ENCODE measurements at places on chromosomes 5 and 9.

GRCh38 chr9:115350548-115350947, 232.6 kb upstream of the TNC start:
- DNase-seq, result no peak

DNA sequence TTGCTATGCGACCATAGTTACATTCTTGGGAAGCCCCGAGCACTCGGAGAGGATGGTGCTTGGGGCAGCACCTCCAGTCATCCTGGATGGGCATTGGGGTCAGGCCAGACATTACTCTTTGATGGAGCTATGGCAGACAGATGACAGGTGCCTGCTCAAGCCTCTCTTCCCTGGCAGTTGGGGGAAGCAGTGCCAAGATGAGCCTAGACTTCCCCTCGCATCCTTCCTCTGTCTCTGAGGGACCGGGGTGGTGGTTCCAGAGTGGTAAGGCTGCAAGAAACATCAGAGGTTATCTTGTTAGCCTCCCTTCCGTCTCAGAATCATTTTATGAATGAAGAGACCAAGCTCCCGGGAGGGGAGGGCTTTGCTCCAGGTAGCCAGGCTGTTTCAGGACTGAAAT, 2.8 kb upstream of the HMCN2 start:
- DNase-seq, result peak; percentile 29

DNA sequence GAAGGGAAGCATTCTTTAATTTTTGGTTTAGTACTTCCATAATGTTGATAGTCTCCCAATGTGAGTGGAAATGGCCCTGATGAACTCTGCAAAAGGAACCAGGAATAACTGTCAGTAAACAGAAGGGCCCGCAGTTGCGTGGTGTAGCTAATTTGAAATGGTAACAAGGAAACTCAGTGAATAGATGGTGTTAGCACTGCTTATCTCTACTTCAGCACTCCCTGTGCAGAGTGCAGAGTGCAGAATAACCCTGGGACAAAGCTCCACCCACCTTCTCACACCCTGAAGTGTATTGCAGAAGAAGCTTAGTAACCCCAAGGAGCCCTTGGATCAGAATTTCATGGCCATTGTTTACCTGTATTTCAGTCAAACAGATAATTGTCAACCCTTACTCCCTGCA, 158.9 kb downstream of the PCSK5 start:
- no peak for DNase-seq

DNA sequence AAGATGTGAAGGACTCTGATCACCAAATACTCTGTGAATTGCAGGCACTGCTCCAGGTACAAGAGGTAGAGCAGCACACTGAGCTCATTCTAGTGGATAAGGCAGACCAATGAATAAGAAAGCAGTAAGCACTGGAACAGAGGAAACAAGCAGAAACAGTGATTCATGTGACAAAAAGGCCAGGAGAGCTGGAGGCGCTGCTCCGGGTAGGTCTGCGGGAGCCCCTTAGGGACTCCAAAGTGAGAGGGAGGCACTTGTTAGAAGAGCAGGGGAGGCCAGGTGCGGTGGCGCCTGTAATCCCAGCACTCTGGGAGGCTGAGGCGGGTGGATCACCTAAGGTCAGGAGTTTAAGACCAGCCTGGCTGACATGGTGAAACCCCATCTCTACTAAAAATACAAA, 231.6 kb upstream of the NFIL3 start:
- no peak for DNase-seq

DNA sequence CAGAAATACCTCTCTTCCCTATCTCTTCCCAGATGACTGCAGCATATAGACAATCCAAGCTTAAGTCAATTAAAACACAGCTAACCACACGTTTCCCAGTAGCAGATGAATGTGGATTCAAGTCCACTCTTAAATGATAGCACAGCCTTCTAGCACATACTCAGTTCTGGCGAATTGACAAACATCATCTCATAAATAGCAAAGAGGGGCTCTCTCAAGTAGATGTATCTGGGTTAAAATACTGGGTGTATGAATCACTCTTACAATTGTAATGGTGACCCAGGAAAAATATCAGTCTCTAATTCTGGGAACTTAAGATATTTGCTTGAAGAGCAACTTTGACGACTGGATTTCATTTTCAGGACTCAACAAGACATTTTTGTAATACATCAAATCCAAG, 67.0 kb upstream of the HAPLN1 start:
- DNase-seq, result no peak

- no peak for DNase-seq
Observed at GRCh38 chr5:96657068-96657467, 5.1 kb upstream of the CAST start.

GRCh38 chr5:124683917-124684555, 62.4 kb downstream of the ZNF608 start:
- no peak for DNase-seq

DNA sequence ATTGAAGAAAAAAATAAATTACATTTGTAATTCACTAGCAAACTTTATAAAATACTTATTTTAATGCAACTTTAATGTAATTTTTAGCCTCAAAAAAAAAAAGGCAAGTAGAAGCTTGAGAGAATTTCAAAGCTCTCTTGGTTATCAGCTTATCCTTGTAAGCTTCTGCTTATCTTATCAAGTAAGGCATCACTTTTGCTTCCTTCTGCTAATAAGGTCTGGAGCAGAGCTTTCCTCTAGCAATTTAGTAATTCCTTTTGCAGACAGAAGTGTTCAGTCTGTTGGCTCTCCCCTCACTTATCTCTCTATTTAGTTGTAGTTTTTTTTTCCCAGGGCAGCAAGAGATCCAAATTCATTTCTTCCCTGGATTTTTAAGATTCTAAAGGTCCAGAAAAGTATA, 525.0 kb downstream of the ISL1 start:
- no peak for DNase-seq

DNA sequence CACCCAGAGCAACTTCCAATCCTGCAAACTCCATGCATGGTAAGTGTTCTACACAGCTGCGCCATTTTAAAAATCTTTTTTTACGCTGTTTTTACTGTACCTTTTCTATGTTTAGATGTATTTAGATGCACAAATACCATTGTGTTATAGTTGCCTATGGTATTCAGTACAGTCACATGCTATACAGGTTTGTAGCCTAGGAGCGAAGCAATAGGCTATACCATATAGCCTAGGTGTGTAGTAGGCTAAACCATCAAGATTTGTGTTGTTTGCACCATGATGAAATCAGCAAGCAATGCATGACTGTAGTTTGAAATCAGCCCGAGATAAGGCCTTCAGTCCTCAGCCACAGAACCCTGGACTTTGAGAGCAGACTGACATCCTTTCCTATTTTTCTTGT, 101.2 kb downstream of the LIX1 start:
- no peak for DNase-seq

DNA sequence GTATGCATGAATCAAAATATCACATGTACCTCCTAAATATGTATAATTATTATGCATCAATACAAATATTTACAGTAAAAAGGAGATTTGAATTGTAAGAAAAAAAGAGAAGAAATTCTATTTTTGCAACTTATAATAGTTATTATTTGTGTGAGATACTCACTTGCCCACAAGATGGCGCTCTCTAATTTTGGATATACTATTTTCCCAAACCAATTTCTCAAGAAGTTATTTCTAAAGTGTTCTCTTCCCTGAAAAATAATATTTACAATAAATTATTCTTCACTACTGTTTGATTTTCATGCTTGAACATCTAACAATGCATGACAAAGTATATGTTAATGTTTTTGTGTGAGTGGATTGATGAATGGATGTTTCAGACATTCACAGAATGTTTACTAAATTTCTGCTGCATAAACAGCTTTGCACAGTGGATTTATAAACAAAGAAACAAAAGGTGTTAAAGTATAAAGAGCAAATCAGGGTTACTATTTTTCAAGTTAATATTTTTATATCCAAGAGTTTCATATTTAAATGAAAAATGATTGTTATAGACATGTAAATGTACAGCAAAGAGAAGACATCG, 503.4 kb downstream of the PDE4D start:
- no peak for DNase-seq

- DNase-seq, result no peak
Observed at GRCh38 chr5:13860146-13860545, 84.3 kb downstream of the DNAH5 start.

DNA sequence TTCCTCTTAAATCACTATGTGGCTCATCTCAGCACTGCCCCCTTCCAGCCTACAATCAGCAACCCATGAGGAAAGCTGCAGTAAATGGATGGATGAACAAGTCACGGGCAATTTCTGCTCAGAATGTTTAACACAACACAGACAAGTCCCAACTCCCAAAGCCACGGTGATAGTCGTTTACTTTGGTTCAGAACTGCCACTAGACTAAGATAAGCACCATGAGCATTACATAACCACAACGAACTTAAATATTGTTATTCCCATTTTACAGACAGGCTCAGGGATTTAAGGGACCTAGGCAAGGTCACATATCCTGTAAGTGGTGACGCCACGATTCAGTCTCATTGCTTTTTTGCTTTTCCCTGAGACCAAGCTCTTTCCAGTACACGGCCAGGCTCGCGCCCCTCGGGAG, 2.0 kb upstream of the SMIM27 start:
- no peak for DNase-seq

GRCh38 chr9:16521868-16522411, 348.5 kb downstream of the BNC2 start:
- DNase-seq, result no peak

DNA sequence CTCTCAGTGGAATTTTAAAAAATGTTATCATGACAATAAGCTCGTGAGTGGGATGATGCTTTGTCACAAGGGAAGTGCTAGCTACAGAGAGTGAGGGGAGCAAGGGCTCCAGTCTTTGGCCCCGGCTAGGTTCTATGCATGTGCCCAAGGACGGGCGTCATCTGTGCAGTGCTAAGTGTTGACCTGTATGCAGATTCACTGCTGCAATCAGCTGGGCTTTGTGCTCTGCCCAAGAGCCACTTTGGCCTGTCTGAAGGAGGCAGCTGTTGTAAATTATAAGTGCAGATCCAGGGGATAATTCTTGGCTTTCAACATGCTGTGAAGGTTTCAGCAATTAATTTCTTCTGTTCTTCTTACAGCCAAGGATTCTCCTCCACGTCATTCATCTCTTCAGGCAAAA, 268.6 kb downstream of the PSAT1 start:
- no peak for DNase-seq

- no peak for DNase-seq
Observed at GRCh38 chr9:132164604-132165362, 2.9 kb downstream of the NTNG2 start.

- no peak for DNase-seq
Observed at GRCh38 chr5:96387616-96388015, 45.4 kb downstream of the PCSK1 start.

- no peak for DNase-seq
Observed at GRCh38 chr9:16316456-16316855, 554.0 kb downstream of the BNC2 start.

DNA sequence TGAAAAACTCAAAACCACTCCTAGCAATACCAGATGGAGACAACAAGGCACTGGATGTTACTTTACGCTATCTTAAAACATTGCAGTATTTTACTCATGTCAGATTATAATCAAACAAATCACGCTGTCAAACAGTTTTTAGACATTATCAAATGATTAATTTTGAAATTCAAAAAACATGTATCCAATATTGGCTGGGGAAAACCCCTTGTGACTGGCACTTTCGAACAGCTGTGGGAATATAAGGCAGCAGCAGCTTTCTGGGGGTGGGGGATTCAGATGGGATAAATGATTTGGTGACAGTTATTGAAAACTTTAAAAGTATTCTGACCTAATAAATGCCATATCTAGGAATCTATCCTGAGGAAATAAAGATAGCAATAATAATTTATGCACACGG, 28.7 kb downstream of the ELL2 start:
- DNase-seq, result no peak

DNA sequence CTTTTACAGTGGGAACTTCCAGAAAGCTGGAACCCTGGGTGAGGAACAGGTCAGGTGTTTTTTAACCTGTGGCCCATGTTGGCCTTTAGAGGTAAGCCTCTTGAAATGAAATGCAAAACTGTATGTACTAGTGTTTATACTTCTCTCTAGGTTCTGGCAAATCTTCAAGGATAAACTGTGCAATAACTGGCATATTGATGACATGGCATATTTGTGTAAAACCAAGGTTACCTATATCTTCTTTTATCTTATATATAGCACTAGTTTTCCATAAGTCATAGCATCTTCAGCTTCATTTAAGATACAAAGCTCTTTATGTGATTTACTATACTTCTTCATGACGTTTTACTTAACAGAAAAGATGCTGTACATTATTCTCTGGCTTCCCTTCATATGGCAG, 7.4 kb upstream of the IARS1 start:
- no peak for DNase-seq

GRCh38 chr5:31283326-31283725, 89.8 kb downstream of the CDH6 start:
- no peak for DNase-seq

- peak; percentile 80 for DNase-seq
Observed at GRCh38 chr5:75536694-75537360, 25.1 kb downstream of the POLK start.

DNA sequence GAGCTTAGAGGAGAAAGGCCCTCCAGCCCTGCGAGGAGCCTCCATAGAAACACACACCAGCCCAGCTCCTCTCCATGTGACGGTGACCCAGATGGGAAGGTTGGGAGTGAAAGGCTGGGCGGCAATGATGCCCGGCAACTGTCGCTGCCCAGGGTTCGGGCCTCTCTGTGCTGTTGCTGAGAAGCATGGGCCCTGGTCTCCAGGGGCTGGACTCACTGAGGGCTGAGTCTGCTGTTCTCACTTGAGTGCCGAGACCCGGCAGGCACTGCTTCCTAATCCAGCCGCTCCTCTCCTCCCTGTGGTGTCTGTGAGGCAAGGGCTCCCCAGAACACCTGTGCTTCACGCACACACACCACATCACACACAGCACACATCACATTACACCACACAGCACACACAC, 493.6 kb downstream of the GADD45G start:
- no peak for DNase-seq

GRCh38 chr5:163385271-163385670, 52.1 kb upstream of the CCNG1 start:
- DNase-seq, result no peak

GRCh38 chr5:89972901-89973300, 436.7 kb downstream of the CETN3 start:
- DNase-seq, result no peak

- no peak for DNase-seq
Observed at GRCh38 chr5:150159741-150160179, 4.1 kb upstream of the PDGFRB start.

DNA sequence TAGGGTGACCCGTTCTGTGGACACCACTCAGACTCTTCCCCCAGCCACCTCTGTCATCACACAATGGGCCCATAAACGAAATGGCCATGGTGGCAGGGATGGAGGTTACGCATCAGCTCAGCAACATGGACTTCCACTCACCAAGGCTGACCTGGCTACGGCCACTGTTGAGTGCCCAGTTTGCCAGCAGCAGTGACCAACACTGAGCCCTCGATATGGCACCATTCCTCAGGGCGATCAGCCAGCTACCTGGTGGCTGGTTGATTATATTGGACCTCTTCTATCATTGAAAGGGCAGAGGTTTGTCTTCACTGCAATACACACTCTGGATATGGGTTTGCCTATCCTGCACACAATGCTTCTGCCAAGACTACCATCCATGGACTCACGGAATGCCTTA, 21.1 kb downstream of the MTMR12 start:
- no peak for DNase-seq

GRCh38 chr9:126429190-126429589, 102.6 kb downstream of the MVB12B start:
- DNase-seq, result no peak
